Muscle of arm (tissue), 14 donors: ENCODE measurements at places on chromosomes 1 and 21.

- DNase-seq, result no peak
Observed at GRCh38 chr1:230913496-230913895, 45.2 kb upstream of the C1orf198 start.

GRCh38 chr1:35377555-35377954 is 109.0 kb downstream of the ZMYM4 start:
- DNase-seq, result no peak

GRCh38 chr1:171221665-171222591 is 26.4 kb upstream of the FMO1 start:
- DNase-seq, result no peak

DNA sequence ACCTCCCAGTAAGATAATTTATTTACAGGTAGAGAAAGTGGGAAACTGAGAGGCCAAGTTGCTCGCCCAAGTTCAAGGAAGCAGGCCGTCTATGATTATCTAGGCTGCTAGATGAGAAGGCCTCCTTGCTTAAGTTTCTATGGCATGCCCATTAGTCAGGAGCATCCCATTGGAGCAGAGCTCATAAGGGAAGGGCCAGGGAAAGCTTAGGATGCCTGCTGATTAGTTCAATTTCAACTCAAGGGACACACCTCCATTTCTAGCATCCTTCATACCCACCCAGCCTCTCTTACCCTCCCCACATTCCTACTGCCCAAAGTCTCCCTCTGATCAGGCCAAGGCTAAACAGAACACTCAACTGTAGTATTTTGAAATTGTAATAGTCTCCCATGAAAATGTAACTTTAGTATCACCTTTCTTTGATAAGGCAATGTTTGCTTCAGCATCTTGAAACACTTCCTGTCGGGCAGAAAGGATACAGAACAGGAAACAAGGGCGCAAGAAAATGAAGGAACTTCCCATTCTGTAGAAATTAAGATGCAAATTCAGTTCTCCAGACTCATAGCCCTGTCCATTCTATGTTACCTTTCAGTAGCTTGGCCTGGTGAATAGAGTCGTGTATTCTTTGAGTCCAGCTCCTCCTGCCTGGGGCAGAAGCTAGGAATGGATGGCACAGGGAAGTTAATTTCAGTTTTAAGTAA is 46.3 kb upstream of the TARBP1 start:
- DNase-seq, result no peak

DNA sequence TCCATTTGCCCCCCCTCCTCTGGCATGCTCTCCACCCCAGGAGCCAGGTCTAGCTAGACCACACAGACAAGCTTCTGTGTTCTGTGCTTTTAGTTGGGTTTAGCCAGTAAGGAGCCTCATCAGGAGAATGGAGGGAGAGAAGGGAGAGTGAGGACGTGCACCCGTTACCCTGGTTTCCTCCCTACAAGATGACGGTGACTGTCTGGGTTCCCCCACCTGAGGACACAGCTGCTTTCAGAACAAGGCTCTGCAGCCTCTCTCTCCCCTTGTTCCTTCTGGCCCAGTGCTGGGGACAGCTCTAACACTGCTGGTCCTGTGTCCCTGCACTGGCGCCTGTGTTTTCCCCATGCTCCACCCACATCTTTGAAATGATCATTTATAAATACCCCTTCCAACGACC is 184.4 kb upstream of the GALNT2 start:
- DNase-seq, result no peak

GRCh38 chr1:116373431-116374352 is 648 bp downstream of the ATP1A1 start:
- DNase-seq, result peak; percentile 63

GRCh38 chr1:183002797-183003196 is 20.4 kb upstream of the LAMC1 start:
- no peak for DNase-seq

DNA sequence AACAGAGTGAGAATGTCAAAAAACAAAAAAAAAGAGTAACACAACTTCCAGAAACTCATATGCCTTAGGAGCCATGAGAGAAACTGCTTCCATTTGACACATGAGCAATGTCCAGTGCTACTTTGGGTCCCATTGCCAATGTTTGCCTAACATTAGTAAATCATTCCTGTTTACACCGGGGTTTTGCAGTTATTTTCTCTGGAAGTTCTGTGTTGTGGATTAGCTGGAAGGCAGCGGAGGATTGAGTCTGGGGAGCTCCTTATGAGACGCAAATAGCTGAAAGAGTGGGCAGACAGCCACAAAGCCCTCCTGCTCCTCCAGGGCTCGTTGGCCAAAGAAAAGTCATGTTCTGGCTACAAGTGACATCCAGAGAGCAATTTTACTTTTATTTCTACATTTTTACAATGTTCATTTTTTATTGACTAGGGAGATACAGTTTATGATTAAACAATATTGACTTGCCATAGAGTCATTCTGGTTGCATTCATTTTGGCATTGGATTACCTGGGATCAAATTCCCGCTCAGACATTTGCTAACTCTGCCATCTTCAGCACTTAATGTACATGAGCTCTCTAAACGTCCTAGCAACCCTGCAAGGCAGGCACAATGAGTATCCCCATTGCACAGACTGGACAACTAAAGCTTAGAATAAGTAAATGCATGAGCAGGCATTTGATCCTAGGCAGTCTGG is 66.4 kb upstream of the GALNT2 start:
- DNase-seq, result peak; percentile 77

DNA sequence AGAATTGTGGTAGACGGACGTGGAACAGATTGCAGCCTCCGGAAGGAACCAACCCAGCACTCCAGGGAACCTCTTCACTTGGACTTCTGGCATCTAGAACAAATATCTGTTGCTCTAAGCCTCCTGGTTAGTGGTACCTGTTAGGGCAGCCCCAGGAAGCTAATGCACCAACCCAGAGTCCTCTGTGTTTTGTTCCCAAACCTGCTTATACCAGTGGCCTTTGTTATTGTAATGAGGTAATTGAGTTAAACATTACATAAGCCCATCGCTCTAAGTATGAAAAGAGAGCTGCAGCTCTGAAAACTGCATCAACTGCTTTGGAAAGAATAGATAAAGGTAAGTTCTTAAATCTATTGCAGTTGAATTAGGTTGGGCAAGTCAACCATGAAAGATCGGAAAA is 516.7 kb downstream of the NPHP4 start:
- DNase-seq, result no peak

DNA sequence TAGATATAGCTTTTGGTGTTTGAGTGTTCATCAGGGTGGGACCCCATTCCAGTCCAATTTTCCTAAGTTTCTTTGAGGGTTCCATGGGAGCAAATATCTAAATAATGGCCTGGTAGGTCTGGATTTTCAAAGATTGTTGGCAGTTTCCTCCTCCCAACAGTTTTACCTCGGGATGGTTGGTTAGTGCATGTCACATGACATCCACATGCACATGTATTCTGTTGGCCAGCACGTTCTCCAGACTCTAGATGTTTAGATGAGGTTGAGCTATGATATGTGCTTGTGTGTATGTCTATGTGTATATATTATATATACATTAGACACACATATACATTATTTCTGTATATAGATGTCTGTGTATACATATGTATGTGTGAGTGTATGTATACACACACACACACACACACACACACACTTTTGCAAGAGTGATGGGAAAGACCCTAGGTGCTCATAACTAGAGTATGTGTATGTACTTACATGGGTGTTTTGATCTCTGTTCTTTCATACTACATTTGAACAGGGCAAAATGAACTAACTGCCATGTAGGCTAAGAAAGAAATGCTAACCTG is 5.6 kb downstream of the RGS4 start:
- DNase-seq, result no peak

GRCh38 chr1:183150445-183150844 is 35.6 kb upstream of the LAMC2 start:
- DNase-seq, result no peak

DNA sequence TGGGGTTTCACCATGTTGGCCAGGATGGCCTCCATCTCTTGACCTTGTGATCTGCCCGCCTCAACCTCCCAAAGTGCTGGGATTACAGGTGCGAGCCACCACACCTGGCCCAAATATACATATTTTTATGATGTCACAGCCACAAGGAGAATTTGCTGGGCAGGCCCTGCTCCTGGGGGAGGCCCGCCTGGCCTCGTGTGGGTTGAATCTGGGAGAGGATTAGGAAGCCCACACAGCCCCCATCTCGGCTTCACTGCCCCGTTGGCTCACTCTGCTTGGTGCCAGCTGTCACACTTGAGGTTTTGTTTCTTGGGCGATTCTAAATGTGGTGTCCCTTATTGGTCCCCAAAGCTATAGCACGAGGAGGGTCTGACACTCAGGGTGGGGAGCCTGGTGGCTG is 335.7 kb upstream of the AJAP1 start:
- no peak for DNase-seq

DNA sequence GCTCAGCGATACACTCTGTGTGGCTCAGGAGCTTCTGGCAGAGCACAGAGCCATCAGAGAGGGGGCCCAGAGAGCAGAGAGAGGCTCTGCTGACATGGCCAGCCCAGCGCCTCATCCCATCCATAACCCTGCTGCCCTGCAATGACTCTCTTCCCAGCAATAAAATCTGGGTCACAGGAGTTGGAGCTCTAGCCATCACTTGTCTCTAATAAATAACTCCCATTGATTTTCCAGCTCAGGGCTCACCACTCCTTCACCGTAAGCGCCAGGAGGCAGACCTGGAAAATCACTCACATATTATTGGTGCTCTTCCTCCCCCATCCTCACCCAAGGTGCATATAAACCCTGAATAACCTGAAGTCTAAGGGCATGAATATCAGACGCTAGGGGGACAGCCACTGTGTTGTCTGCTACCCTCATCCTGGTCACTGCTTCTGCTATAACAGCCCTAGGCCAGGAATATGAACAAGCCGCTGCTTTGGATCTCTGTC is at the start of gene APCS:
Gene APCS (plus strand): TSS at position 366 of the 491 bp plus-strand sequence. CDS start 96 bp downstream, at position 462.
- no peak for DNase-seq

DNA sequence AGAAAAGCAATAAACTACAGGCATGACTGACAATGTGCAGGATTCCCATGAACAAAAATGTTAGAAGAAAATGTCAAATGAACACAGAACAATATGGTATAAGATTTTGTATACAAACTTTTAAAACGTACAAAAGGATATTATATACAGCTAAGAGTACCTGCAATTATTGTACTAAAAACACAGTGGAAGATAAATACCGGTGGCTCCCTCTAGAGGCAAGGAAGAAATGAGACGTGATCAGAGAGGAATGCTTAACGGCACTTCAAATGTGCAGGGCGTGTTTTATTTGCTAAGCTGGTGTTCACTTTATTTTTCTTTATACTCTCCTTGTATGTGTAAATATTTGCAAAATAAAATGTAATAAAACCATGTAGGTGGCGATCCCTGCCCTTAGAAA is 191.8 kb upstream of the SAMSN1 start:
- peak; percentile 36 for DNase-seq

GRCh38 chr1:152621993-152622392 is 910 bp downstream of the LCE3A start:
- no peak for DNase-seq

- DNase-seq, result peak; percentile 69
Observed at GRCh38 chr1:159197561-159198557, 6.8 kb upstream of the ACKR1 start.

- no peak for DNase-seq
Observed at GRCh38 chr1:1760345-1760650, 18.0 kb downstream of the NADK start.

DNA sequence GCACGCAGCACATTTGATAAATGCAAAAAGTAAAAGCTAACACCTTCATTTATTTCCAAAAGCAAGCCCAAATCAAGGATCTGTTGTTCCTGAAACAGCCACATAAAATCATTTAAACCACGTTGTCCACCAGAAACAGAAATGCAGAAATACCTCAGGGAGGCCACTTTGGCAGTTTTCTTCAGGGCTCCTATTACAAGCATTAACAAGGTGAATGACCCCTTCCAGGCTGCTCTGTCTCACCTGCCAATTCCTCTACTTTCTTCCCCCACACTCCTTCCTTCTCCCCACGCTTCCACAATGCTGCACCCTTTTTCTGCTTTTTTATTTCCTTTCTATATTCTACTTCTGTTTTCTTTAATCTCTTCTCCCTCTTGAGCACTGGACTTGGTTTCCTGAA is 55.0 kb upstream of the PTGFRN start:
- no peak for DNase-seq

DNA sequence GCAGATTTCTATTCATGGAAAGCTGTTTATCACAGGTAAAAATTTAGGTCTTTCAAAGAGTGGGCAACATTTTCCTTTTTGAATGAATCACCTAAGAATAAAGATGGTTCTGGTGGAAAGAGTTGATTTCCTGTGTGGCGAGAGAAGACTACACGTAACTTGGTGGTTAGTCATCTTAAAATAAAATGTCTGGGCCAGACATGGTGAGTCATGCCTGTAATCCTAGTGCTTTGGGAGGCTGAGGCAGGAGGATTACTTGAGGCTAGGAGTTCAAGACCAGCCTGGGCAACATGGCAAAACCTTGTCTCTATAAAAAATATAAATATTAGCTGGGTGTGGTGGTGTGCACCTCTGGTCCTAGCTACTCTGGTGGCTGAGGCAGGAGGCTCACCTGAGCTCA is 65.7 kb downstream of the DISP1 start:
- no peak for DNase-seq

DNA sequence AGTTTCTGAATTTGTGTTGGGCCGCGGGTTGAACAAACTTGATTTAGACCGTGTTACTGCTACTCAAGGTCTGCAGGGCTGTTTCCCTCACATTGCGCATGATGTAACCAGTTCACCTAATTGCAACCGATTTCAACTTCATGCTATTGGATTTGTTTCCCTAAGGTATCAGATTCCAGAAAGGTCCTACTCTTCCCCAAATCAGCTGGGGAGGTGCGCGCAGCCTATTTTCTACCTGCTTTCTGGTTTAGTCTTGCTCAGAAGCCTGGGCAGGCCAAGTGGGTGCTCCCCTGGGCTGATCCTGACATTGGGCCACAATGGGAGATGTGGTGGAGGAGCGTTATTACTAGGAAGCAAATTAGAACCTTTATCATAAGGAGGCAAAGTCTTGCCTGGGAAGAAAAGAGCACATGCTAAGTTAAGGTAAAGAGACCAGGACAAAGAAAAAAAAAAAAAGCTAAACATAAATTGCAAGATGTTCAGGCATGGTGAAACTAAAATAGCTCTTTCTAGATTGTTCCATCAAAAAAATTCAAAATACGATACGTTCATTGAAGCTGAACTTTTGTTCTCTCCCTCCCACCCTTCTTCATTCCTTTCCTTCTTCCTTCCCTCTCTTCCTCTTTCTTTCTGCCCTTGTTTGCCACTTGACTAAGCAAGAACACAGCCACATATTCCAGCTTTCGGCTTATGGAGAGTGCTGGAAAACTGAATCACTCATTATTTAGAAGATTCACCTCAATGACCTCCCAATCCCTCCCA is 28.8 kb upstream of the TARBP1 start:
- no peak for DNase-seq

DNA sequence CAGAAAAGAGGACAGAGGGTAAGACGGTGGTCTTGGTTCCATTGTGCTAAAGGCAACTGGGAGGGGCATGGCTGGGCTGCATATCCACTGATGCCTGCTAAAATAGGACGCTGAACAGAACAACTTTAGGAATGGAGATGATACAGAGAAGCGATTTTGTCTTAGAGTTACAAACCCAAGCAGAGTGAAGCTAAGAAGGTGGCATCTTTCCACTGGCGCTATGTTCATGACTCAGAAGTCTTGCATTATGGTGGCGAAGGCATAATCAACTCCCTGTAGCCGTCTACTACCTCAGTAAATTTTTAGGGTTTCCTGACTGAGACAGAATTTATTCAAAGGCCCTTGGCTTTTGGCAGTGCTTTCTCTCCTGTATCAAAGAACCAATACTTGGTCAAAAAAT is 57.3 kb downstream of the MEF2D start:
- DNase-seq, result no peak
